CD8-positive, alpha-beta memory T cell (primary cell): ENCODE measurements at places on chromosomes 7 and 10.
A peak's percentile ranks its signal among the peaks of the same experiment; 100 is the strongest.

- peaks cover 14% of the 10 kb centered on the region for H3K4me1 ChIP-seq
- no peaks in the 10 kb centered on the region for H3K36me3 ChIP-seq
- DNase-seq, result no peak
- H3K27ac ChIP-seq, result peak overlapping the region; percentile 66
- no peaks in the 10 kb centered on the region for H3K27me3 ChIP-seq
Observed at GRCh38 chr7:101857358-101857811, 40.0 kb downstream of the CUX1 start.

DNA sequence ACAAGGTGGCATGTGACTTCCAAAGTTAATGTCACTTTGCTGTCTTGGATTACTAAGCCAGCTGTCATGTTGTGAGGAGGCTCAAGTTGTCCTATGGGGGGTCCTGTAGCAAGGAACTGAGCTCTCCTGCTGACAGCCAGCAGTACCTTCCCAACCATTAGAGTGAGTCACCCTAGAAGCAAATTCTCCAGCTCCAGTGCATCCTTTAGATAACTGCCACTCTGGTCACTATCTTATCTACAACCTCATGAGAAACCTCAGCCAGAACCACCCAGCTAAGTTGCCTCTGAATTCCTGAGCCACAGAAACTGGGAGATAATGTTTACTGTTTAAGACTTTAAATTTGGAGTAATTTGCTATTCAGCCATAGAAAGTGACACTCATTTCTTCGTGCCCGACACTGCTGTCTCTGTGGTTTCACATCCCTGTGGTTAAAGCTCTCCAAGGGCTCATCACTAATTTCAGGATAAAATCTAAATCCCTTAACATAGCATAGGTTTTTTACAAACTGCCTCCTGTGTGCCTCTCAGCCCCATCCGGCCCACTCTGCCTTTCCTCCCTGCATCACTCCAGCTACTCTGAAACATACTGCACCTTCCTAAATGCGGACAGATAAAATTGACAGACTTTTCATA lies 83.5 kb downstream of the PRR15 start:
- DNase-seq, result no peak
- no peaks in the 10 kb centered on the region for H3K36me3 ChIP-seq
- no peak overlapping the region for H3K27ac ChIP-seq
- no peak overlapping the region for H3K4me3 ChIP-seq
- no peaks in the 10 kb centered on the region for H3K27me3 ChIP-seq

- no peak overlapping the region for H3K4me3 ChIP-seq
- no peak overlapping the region for H3K27ac ChIP-seq
Observed at GRCh38 chr10:126690534-126690933, 20.0 kb upstream of the C10orf90 start.

- H3K36me3 ChIP-seq, result no peaks in the 10 kb centered on the region
- no peak overlapping the region for H3K27ac ChIP-seq
- H3K4me1 ChIP-seq, result no peaks in the 10 kb centered on the region
- no peak for DNase-seq
- no peak overlapping the region for H3K4me3 ChIP-seq
Observed at GRCh38 chr10:86232644-86233043, 134.0 kb downstream of the GRID1 start.

GRCh38 chr7:30221764-30222163 lies 62.6 kb upstream of the ZNRF2 start:
- no peaks in the 10 kb centered on the region for H3K4me1 ChIP-seq
- H3K36me3 ChIP-seq, result no peaks in the 10 kb centered on the region
- H3K27me3 ChIP-seq, result no peaks in the 10 kb centered on the region
- H3K27ac ChIP-seq, result no peak overlapping the region
- DNase-seq, result no peak

DNA sequence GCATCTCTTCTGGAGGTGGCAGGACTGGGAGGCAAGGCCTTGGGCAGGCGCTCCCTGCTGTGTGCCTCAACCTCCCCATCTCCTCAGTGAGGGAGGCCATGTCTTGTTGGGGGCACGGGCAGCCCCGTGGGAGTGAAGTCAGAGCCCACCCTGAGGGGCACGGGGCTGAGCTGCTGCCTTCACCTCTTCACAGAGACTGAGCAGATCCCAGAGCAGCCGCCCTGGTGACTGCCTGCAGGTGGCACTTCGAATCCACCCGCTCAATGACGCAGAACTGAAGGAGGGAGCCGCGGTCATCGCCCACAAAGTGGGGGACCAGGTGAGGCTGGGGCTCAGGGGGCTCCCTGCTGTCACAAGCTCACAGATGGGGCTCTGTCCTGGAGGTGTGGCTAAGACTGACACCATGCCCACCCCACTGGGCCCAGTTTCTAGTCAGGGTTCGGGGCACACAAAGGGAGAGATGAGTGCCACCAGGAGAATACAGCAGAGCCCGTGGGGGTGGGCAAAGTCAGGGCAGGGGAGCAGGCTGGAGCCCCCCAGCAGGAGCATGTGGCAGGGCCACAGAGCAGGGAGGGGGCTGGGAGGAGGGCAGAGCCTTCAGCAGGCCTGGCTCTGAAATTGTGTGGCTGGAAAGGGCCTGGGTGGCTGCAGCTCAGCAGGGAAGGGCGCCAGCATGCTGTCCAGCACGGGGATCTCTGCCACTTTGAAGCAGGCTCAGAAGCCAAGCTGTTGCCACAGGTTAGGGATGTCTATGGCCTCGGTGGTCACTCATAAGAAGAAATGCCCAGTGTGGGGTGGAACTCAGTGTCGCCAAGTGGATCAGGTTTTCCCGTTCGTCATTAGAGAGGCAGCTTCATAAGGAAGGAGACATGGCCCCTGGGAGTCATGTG lies 18.8 kb upstream of the CHST12 start:
- no peaks in the 10 kb centered on the region for H3K4me1 ChIP-seq
- DNase-seq, result no peak
- H3K4me3 ChIP-seq, result no peak overlapping the region
- no peaks in the 10 kb centered on the region for H3K27me3 ChIP-seq

- no peak overlapping the region for H3K4me3 ChIP-seq
- peaks cover 5% of the 10 kb centered on the region for H3K27me3 ChIP-seq
- H3K27ac ChIP-seq, result no peak overlapping the region
- H3K36me3 ChIP-seq, result no peaks in the 10 kb centered on the region
- DNase-seq, result no peak
- no peaks in the 10 kb centered on the region for H3K4me1 ChIP-seq
Observed at GRCh38 chr10:93816123-93816747, 58.5 kb downstream of the LGI1 start.

DNA sequence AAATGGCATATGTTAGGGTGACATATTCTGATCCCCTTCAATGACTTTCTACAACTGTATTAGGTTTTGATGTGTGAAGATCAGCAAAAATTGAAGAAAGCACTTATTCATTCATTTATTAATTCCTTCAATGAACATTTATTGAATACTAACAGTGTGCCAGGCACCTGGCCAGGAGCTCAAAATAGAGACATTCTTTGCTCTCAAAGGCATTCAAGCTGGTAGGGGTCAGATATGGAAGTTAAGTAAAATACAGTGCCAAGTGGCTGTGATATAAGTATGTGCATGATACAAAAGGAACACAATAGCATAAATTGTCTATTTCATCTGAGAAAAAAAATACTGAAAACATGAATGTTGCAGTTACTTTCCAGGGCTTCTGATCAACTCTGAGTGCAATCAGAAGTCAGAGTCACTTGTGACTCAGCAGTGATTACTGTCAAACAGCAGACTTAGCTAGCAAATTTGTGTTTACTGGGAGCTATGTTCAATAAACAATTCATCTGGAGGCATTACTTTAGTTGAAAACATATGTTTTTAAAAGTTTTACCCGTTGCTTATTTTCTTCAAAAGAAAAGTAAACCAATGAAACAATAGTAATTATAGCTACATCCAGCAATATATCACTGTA lies 60.4 kb upstream of the CACNB2 start:
- H3K4me1 ChIP-seq, result no peaks in the 10 kb centered on the region
- DNase-seq, result no peak
- no peaks in the 10 kb centered on the region for H3K36me3 ChIP-seq
- no peak overlapping the region for H3K27ac ChIP-seq
- H3K4me3 ChIP-seq, result no peak overlapping the region

GRCh38 chr10:11541296-11541695 lies 70.2 kb downstream of the USP6NL start:
- H3K27ac ChIP-seq, result no peak overlapping the region
- H3K36me3 ChIP-seq, result no peaks in the 10 kb centered on the region
- no peak for DNase-seq
- H3K4me3 ChIP-seq, result no peak overlapping the region
- no peaks in the 10 kb centered on the region for H3K27me3 ChIP-seq

- no peaks in the 10 kb centered on the region for H3K27me3 ChIP-seq
- DNase-seq, result no peak
- no peak overlapping the region for H3K27ac ChIP-seq
Observed at GRCh38 chr10:110366635-110367034, 61.9 kb upstream of the SMNDC1 start.

GRCh38 chr7:35544028-35544742 lies 150.8 kb downstream of the HERPUD2 start:
- no peaks in the 10 kb centered on the region for H3K27me3 ChIP-seq
- DNase-seq, result no peak
- no peaks in the 10 kb centered on the region for H3K36me3 ChIP-seq
- H3K27ac ChIP-seq, result no peak overlapping the region

DNA sequence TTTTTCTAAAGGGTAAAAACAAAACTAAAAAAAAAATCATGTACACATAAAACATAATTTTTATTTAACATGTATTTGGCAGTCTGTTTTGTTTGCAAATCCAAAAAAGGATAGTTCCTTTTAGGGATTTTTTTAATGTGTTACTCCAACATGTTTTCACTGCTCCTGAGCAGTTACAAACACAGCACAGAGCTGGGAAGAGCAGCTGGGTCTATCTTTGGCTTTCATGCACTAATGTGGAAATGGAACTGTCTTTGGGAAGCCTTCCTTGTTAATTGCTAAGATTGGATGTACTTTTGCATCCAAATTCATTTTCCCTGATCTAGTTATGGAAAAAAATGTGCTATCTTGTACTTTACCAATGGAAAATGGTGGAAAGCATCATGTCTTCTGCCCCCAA lies 1035.1 kb downstream of the CNTNAP2 start:
- H3K27ac ChIP-seq, result no peak overlapping the region
- H3K4me3 ChIP-seq, result no peak overlapping the region
- no peaks in the 10 kb centered on the region for H3K27me3 ChIP-seq
- DNase-seq, result no peak
- no peaks in the 10 kb centered on the region for H3K4me1 ChIP-seq
- H3K36me3 ChIP-seq, result no peaks in the 10 kb centered on the region

GRCh38 chr7:150663802-150664494 lies 21.6 kb upstream of the GIMAP2 start:
- H3K27ac ChIP-seq, result no peak overlapping the region
- H3K27me3 ChIP-seq, result no peaks in the 10 kb centered on the region
- H3K4me3 ChIP-seq, result peak overlapping the region; percentile 52

- H3K4me1 ChIP-seq, result peaks cover 15% of the 10 kb centered on the region
- no peak overlapping the region for H3K4me3 ChIP-seq
- no peak overlapping the region for H3K27ac ChIP-seq
- H3K36me3 ChIP-seq, result no peaks in the 10 kb centered on the region
- H3K27me3 ChIP-seq, result no peaks in the 10 kb centered on the region
Observed at GRCh38 chr7:6268907-6269306, 3.5 kb downstream of the CYTH3 start.

- H3K4me3 ChIP-seq, result no peak overlapping the region
- no peak for DNase-seq
- no peaks in the 10 kb centered on the region for H3K27me3 ChIP-seq
- H3K27ac ChIP-seq, result no peak overlapping the region
Observed at GRCh38 chr10:49740346-49741107, 21.6 kb downstream of the OGDHL start.

- peaks cover 35% of the 10 kb centered on the region for H3K4me1 ChIP-seq
- no peak overlapping the region for H3K27ac ChIP-seq
- no peaks in the 10 kb centered on the region for H3K27me3 ChIP-seq
- DNase-seq, result no peak
- peaks cover 19% of the 10 kb centered on the region for H3K36me3 ChIP-seq
Observed at GRCh38 chr10:70592746-70593512, 9.6 kb downstream of the PRF1 start.

DNA sequence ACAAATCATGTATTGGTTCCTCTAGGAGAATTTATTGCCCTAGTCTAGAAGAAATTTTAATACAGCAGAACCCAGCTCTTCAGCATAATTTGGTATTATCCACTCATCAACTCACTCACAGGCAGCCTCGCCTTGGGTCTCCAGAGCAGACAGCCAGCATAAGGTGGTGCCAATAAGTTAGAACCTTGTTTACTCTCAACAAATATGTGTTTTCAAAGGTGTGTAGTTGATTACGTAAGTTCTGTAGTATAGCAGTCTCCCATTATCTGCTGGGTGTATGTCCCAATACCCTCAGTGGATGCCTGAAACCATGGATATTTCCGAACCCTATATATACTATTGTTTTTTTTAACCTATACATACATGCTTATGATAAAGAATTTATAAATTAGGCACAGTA lies 522.5 kb upstream of the LRRN3 start:
- H3K36me3 ChIP-seq, result no peaks in the 10 kb centered on the region
- no peak overlapping the region for H3K4me3 ChIP-seq
- H3K4me1 ChIP-seq, result no peaks in the 10 kb centered on the region
- H3K27me3 ChIP-seq, result no peaks in the 10 kb centered on the region
- DNase-seq, result no peak

DNA sequence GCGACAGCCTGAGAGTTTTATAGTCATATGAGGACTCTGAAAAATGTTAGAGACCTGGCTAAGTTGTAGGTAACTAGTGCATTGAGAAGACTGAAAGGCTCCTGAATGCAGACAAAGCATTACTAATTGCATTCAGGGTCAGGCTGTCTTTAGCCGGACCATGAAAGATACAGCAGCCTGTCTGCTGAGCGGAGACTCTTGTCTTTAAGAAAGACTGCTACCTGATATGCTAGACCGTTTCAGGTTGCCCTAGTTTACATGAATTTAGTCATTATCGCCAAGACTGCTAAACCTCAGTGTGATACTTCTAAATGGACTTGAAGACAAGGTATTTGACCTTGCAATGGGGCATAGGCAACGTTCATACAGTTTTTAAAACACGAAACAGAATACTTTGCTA lies 81.2 kb downstream of the BMPR1A start:
- H3K4me1 ChIP-seq, result no peaks in the 10 kb centered on the region
- no peak for DNase-seq
- H3K27ac ChIP-seq, result no peak overlapping the region

DNA sequence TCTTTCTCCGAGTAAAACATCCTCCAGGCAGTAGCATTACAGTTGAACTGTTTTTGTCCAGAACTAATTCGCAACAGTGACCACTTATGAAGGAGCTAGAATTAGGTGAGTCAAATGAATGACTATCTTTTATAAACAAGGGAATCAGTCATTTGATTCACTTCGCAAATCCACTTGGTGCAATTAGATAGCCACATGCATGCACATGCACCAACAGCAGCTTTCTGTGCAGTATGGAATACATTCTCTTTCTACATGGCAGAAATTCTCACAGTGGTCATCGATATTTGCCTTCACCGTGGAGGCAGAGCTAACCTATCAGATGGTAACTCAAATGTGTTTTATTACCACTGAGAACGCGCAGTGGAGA lies 118.8 kb downstream of the CDK6 start:
- DNase-seq, result no peak
- peak overlapping the region; percentile 46 for H3K4me3 ChIP-seq
- no peaks in the 10 kb centered on the region for H3K27me3 ChIP-seq
- H3K36me3 ChIP-seq, result no peaks in the 10 kb centered on the region
- peaks cover 15% of the 10 kb centered on the region for H3K4me1 ChIP-seq

- H3K27me3 ChIP-seq, result no peaks in the 10 kb centered on the region
- no peak overlapping the region for H3K27ac ChIP-seq
- no peak for DNase-seq
- H3K4me1 ChIP-seq, result no peaks in the 10 kb centered on the region
- H3K36me3 ChIP-seq, result no peaks in the 10 kb centered on the region
Observed at GRCh38 chr7:105196473-105196872, 182.5 kb downstream of the KMT2E start.
